D721Med (cell line): ENCODE measurements at places on chromosomes 6 and 20.

DNA sequence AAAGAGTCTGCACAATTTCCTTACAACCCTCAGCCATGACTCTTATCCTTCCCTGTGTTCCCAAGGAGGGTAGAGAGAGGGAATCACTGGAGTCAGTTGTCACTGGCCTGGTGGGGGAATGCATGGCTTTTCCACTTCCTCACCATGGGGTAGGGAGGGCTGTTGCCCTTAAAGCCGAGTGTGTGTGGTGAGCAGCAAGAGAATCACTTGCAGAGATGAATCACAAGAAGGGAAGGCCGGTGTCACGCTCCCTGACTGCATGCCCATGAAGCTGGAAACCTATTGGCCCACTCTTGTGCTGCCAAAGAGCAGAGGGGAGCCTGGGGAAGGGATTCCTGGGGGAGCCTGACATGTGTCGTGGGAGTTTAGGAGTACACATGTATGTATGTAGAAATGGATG lies 18.1 kb upstream of the BMP6 start:
- DNase-seq, result no peak

DNA sequence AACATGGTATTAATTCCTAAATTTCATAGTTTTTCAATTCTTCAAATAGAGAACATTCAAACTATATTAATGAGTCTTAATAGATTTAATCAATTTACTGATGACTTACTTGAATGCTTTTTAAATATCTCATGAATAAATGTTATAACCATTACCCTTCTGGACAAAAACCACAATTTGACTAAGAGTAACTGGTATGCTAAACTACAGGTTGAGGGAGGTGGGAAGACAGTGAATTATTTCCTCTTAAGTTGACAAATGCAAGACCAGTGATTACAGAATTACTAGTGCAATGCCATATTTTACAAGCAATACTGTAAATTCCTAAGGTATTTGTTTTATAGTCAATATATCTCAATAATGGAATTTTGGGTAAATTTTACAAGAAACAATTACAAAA lies 65.1 kb downstream of the REV3L start:
- no peak for DNase-seq

GRCh38 chr6:169213814-169214520 lies 39.7 kb downstream of the THBS2 start:
- no peak for DNase-seq

GRCh38 chr20:8722277-8722928 lies 346.5 kb upstream of the PLCB4 start:
- no peak for DNase-seq

GRCh38 chr20:1383623-1384404 lies 9.0 kb downstream of the FKBP1A start:
- no peak for DNase-seq

GRCh38 chr6:19417713-19418112 lies 419.5 kb upstream of the ID4 start:
- DNase-seq, result no peak

GRCh38 chr20:14521436-14521835 lies 184.0 kb upstream of the FLRT3 start:
- no peak for DNase-seq

GRCh38 chr6:25462235-25462897 lies 183.2 kb downstream of the CARMIL1 start:
- DNase-seq, result no peak

GRCh38 chr20:54606380-54606779 lies 131.0 kb downstream of the DOK5 start:
- no peak for DNase-seq

DNA sequence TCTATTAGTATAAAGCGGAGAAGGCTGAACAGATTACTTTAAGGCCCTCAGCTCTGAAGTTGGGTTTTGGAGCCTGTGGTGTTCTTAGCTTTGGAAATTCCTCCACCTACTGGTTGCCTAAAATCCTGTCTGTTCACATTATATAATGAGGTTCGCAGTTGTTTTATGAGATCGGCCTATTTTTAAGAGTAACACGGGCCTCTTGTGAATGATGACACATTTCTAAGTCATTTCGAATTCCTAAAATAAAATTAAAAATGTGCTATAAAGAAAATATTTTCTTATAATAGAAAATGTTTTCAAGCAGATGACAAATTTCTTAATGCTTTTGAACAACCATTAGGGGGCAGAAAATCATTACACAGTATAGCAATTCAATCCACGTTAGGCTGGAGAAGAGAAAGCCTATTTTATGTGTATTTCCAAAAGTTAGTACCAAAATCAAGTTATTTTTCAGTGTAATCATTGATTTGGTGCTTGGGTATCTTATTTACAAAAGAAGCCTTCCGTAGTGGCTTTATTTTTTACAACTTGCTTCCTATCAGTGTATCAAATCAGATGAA lies 15.8 kb upstream of the FAM8A1 start:
- DNase-seq, result peak; percentile 23

- DNase-seq, result no peak
Measured at GRCh38 chr20:41621421-41621820, 3.2 kb upstream of the CHD6 start.

- no peak for DNase-seq
Measured at GRCh38 chr6:109024784-109025183, 69.9 kb downstream of the SESN1 start.

GRCh38 chr20:4490606-4491280 lies 231.0 kb upstream of the PRND start:
- no peak for DNase-seq

DNA sequence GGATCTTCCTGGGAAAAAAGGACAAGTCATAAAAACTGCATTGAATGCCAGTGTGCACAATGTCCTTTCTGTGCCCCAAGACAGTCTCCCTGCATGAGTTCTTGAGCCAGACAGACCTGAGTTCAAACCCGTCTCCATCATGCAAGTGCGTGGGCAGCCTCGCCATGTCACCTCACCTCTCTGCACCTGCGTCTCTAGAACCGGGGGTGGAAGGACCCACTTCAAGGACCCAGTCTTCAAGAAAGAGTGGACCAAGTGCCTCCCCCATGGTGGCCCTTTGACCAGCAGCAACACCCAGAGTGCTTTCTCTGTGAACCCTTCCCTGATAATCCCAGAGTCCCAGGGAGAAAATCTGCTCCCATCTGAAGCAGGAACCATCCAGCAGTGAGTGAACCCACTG lies 23.5 kb upstream of the ANGPT4 start:
- no peak for DNase-seq

GRCh38 chr20:32509639-32510066 lies 75.5 kb downstream of the NOL4L start:
- no peak for DNase-seq

- no peak for DNase-seq
Measured at GRCh38 chr6:31626952-31627351, 6.4 kb downstream of the PRRC2A start.

- no peak for DNase-seq
Measured at GRCh38 chr6:108570517-108570916, 9.8 kb downstream of the FOXO3 start.

DNA sequence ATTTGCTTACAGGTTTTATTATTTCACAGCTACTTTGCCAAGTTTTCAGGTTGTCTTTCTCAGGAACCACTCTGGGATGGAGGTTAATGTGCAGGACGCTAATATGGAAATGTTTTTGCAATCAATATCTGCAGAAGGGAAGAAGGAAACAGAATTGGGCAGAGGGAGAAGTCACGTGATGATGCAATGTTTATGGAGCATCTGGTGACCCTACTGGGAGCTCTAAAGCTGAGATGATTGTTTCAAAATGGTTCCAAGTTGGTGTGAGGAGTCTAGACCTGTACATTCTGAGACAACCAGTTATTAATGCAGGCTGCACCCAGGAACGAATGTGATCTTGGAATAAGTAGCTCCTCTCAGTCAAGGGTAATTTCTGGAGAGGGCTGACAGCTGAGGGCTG lies 905.4 kb upstream of the FLRT3 start:
- no peak for DNase-seq

- DNase-seq, result no peak
Measured at GRCh38 chr6:87716928-87717614, 15.0 kb upstream of the AKIRIN2 start.

- no peak for DNase-seq
Measured at GRCh38 chr6:159445351-159445750, 247.7 kb downstream of the SOD2 start.

DNA sequence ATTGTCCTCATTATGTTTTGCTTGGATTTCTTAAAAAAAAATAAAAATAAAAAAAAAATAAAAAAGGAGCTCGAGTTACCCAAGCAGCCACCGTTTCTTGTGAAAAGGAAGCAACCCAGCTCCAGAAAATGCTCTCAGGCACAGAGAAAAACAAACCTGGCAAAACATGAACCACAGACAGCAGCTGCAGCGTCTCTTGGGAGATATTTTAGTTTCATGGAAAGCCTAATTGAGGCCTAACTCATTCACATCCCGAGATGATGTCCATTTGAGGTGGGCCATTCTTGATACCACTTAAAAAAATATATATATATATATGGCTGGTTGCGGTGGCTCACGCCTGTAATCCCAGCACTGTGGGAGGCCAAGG lies 13.7 kb upstream of the MRAP2 start:
- no peak for DNase-seq

DNA sequence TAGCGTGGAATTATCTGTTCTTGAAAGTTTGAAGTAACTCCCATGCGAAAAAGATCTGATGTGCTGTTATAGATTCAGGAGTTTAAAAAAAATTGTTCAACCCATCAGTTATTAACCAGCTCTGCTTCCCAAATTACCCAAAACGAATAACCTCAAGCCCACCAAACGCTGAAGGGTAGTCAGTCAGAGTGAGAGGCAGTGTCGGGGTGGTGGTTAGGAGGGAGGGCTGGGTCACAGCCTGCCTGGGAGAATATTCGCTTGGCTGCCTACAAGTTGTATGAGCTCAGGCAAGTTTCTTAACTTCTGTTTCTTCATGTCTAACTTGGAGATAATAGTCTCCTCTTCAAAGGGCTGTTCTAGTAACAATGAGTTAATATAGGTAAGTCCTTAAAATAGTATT lies 114.6 kb downstream of the JPH2 start:
- DNase-seq, result no peak

GRCh38 chr6:14431385-14432330 lies 314.1 kb downstream of the CD83 start:
- DNase-seq, result no peak

GRCh38 chr20:62621251-62622110 lies 20.8 kb upstream of the SLCO4A1 start:
- no peak for DNase-seq

DNA sequence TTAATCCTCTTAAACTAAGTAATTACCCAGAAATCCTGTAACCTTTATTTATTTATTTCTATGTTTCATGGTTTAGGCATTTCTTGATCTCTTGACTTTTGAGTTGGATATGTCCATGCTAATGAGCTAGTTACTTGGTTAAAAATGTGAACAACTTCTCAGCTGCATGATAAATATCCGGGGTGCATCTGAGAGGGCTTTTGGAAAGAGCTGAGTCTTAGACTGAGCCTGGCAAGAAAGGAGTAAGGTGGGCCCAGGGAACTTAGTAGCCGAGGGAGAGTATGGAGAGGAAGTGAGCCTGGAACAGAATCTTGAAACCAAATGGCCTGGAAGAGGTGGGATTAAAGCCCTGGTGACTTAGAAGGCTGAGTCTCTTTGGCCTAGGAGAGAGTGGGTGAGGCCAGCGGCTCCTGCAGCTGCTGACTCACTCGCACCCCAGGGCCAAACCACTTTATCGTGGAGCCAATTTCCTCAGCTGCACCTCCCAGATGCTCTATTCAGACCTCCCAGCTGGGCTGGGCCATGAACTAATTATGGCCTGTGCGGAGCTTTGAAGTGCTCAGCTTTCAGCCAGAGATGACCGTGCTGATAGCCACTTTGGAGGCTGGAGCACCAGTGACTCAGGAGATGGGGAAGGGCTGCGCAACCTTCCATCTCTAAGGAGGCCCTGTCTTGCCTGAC lies 19.1 kb downstream of the TGM3 start:
- DNase-seq, result no peak

- DNase-seq, result no peak
Measured at GRCh38 chr20:507006-507758, 36.4 kb downstream of the CSNK2A1 start.

- DNase-seq, result no peak
Measured at GRCh38 chr6:32164295-32164694, at the start of gene EGFL8. EGFL8 (plus strand) TSS chr6:32164595; CDS start chr6:32166166, 1,571 bp downstream.

DNA sequence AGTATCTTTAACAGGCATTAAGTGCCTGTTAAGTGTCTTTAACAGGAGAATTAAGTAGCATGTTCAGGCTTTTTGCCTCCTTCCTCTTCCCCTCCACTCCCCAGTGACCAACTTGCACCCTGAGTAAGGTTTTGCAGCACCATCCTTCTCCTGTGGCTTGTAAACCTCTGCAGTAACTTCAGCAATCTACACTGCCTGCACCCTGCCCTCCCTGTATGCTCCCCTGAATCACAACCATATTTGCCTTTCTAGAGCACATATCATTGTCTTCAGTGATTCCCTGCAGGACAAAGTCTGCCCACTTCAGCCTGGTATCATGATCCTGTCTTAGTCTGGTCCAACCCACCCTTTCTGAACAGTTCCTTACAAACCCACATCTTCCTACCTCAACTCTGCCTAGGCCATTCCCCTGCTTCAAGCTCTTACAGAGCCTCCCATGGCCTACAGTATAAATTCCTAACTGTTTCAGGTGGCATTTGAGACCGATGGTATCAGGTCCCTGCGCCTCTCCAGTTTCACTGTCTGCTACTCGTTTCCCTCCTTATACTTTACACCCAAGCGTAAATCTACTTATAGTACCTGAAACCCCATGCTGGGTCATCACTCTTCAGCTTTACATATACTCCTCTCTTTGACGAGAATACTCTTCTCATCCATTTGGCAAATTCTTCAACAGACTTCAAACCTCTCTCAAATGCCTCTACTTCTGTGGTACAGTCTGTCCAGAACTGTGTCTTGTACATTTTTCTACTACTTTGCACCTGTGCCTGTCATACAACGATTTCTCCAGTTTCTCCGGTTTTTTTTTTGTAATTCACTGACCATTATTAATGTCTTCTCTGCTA lies 69.8 kb downstream of the ZHX3 start:
- no peak for DNase-seq

DNA sequence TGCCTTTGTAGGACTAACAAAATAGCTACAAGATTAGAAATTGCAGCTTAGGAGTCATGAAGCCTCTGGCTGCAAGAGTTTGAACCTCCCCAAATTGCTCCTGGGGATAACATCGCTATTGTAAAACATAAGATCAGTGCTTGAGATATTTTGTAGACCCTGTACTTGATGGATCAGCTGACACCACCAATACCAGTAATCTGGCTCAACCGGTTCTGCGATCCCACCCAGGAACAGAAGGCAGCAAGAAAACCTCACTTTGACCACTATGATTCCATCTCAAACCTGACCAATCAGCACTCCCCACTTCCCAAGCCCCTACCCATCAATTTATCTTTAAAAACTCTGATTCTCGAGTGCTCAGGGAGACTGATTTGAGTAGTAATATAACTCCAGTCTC lies 265.7 kb upstream of the PRND start:
- DNase-seq, result no peak

GRCh38 chr20:53195876-53196610 lies 223.9 kb downstream of the TSHZ2 start:
- no peak for DNase-seq
